Left forelimb (tissue), 1 donor: ENCODE measurements at places on chromosomes 1 and 21.

DNA sequence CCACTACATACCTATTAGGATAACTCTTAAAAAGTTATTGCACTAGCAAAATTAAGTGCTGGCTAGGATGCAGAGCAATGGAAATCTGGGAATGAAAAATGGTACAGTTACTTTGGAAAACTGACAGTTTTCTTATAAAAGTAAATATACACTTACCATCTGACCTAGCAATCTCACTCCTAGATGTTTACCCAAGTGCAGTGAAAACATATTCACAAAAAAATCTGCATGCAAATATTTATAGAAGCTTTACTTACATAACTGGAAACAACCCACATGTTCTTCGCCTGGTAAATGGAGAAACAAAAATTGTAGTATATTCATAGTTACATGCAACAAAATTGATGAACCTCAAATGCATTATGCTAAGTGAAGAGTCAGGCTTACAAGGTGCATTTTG is 12.9 kb upstream of the FLG2 start:
- no peak for DNase-seq

GRCh38 chr1:238826891-238827290 is 559.5 kb upstream of the CHRM3 start:
- no peak for DNase-seq

DNA sequence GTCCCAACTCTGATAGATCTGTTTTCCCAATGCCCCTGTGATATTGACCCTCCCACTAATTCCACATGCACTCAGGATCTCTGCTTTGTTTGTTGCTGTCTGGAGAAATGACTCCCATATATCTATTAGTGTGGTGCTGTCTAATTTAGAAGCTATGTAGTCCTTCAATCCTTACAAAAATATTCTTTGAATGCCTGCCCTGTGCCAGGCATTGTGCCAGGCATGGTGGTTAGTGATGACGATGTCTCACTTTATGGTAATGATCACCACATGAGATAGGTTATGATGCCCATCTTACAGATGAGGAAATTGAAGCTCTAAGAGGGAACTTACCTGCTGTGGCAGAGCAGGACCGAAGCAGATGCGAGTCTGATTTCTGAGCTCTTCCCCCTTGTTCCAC is 12.9 kb downstream of the MYOG start:
- no peak for DNase-seq

DNA sequence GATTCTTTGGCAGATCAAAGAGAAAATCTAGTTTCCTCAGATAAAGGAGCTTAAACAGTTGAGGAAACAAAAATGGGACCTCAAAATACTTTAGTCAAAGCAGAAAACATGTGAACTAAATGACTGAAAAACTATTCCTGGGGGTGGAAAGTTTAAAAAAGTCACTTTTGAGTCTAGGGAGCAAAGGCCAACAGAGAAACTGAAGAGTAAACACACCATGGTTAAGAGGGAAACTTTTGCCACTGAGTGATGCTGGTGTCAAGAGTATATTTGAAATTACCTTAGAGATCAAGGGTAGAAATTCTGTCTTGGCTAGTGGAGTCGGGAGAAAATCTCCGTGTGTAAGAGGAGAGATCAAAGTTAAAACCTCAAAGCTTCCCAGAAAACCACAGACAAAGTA is 501.2 kb upstream of the ADGRL4 start:
- no peak for DNase-seq

DNA sequence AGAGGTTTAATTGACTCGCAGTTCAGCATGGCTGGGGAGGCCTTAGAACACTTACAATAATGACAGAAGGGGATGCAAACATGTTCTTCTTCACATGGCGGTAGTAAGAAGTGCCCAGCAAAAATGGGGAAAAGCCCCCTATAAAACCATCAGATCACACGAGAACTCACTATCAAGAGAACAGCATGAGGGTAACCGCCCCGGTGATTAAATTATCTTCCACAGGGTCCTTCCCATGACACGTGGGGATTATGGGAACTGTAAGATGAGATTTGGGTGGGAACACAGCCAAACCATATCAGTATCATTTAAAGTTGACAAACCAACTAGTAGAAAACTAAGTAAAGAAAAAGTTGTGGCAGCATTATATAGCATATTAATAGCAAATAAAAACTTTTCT is 71.3 kb upstream of the DNAJC6 start:
- DNase-seq, result no peak

GRCh38 chr1:107794571-107794970 is 170.4 kb downstream of the VAV3 start:
- DNase-seq, result no peak

- DNase-seq, result no peak
These were observed 10.1 kb downstream of the GPATCH2 start for GRCh38 chr1:217620814-217621213.

- no peak for DNase-seq
These were observed 46.3 kb downstream of the NGF start for GRCh38 chr1:115291741-115292140.

- DNase-seq, result no peak
These were observed 12.6 kb downstream of the SCNN1D start for GRCh38 chr1:1292851-1293250.

DNA sequence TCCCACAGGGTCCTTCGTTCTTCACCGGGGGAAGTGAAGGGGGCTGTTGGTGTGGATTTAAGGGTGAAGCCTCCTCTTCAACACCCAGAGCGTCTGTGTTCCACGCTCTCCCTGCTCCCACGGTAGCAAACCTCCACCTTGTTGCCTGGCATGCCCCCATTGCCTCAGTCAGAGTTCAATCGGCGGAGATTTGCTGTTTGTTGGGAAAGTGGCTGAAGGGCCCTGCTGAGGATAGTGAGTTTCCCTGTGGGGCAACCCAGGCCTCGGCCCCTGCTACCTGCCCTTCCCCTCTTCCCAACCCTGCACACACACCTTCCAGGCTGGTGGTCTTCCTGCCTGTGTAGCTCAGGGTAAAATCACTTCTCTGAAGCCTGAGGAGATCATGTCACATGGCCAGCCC is 60.5 kb downstream of the TOR1AIP2 start:
- no peak for DNase-seq
